Muscle of back (tissue), 13 donors: ENCODE measurements at places on chromosomes 1 and 21.

DNA sequence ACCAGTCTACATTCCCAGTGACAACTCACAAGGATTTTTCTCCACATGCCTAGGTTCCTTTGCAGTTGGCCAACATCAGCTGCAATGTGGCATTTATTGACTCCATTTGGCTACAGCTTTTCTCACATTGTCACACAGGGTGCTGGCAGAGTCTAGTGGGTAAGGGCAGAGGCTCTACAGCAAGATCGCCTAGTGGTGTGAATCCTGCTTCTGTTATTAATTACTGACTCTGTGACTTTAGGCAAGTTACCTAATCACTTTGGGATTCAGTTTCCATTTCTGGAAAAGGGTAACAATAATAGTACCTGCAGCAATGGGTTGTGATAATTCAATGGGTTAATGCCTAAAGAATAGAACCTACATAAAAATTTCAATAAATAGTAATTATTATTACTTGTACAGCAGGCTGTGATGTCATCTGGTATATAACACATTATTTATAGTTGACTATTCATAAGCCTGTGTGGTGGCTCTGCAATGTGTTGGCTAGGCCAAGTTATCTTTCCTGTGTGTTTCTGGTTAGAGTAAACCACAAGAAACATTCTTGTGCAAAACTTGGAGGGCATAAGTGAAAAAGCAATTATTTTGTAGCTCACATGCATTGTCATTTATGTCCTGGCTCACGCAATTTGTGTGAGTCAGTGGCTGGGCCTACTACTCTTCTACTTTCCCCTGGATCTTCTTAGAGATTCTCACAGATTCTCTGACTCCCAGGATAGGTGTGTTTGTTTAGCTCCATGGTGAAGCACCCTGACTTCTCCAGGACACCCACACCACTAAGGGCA lies 59.5 kb downstream of the PTGS2 start:
- peak; percentile 10 for DNase-seq

- DNase-seq: no peak
These were observed 36.0 kb upstream of the LRRN2 start for GRCh38 chr1:204721373-204722055.

DNA sequence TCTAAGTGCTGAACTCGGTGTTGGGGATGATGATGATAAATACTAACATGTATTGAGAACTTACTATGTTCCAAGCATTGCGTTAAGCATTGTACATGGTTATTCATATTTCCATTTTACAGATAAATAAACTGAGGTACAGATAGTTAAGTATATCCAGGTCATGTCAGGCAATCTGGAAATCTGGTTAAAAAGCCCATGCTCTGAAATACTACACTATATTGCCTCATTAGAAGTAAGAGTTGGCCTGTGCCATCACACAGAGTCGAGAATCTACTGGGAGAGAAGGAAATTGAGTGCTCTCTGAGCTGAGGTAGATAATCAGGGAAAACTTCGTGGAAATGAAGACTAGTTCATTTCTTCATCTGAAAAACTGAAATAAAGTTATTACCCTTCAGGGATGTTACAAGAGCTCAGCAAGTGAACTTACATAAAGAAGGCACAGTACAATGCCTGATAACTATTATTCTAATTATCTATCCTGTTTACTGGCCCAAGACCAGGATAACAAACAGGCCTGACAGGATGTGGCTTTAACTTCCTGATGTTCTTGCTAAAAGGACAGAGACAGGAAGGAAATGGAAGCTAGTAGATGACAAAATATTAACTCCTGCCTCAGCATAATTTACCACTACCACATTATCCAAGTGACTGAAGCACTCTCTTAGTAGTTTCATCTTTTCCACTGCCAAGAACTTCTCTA lies 85.6 kb downstream of the EPS15 start:
- no peak for DNase-seq

DNA sequence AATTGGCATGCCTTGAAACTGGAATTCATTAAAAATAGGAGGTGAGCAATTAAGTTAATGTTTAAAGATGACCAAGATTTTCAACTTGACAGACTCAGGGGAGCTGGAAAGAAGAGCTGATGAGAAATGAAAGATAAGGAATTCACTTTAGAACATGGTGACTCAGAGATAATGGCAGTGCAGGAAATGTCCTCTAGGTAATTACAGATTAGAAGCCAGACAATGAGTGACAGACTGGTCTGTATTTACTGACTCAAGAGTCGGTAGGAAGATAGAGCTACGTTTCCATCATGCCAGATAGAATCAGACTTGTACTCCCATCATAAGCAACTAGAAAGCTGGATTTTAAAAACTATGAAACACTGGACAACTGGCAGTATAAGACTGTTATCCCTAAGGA lies 151.6 kb downstream of the AJAP1 start:
- no peak for DNase-seq

- peak; percentile 80 for DNase-seq
These were observed 65.8 kb downstream of the SIK1 start for GRCh38 chr21:43361127-43361492.

- DNase-seq: no peak
These were observed 56.6 kb downstream of the PCNX2 start for GRCh38 chr1:233238884-233239431.

DNA sequence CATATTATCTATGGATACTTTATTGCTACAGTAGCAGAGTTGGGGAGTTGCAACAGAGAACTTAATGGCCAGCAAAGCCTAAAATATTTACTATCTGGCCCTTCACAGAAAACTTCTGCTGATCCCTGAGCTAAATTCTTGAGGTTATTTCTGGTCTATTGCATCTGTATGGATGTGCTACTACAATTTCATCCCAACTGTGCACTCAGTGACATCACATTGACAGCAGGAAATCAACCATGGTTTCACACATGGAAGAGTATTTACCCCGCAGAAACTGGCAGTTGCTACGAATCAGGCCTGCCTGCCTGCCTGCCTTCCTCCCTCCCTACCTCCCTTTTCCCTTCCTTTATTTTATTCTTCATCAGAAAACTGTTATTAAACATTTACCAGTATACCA lies 12.1 kb downstream of the CLCA2 start:
- no peak for DNase-seq

DNA sequence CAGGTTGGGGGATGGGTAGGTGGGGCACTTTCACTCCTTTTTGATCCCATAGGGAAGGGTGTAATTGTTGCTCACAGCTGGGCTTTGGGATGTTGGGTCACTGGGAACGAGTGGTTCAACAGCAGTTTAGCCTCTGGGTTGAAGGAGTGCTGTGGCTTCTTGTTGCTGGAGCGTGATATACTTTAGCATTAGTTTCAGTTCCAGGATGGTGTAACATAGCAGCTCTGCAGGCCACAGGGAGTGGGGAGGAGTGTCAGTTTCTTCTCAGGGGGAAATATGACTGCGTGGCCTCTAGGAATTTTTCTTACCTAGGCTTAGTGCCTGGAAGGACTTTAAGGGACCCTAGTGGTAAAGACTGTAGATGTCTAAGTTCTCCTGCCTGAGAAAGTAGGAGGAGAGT lies 1105.3 kb upstream of the TMPRSS15 start:
- DNase-seq: no peak

GRCh38 chr1:44500181-44501046 lies 95.4 kb downstream of the RNF220 start:
- peak; percentile 35 for DNase-seq

DNA sequence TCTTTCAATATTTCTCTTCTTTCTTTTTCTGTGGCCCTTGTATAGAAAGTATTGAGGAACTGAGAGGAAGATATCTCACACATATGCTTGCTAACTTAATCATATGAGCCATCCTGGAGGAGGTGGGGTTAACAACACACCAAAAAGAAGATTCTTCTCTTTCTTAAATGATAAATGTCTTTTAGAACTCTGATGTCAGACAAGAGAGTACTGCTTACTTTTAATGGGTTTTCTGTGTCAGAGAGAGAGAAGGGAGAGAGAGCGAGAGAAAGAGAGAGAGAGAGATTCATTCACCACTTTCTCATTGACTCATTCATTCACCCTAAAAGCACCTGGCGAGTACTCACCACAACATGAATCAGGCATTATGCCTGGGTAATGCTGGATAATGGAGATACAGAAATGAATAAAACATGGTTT lies 250.3 kb upstream of the SGIP1 start:
- DNase-seq: no peak

DNA sequence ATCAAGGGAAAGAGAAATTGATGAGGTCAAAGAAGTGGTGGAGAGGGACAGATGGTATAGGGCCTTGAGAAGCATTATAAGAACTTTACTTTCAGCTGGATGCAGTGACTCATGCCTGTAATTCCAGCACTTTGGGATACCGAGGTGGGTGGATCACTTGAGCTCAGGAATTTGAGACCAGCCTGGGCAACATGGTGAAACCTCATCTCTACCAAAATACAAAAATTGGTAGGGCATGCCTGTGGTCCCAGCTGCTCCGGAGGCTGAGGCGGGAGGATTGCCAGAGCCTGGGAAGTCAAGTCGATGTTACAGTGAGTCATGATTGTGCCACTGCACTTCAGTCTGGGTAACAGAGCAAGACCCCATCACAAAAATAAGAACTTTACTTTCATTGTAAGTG lies 5.7 kb downstream of the TMEM50A start:
- DNase-seq: peak; percentile 72

- DNase-seq: no peak
These were observed 105.8 kb downstream of the MRPL39 start for GRCh38 chr21:25501462-25501861.

GRCh38 chr1:232992227-232992626 lies 41.8 kb downstream of the NTPCR start:
- DNase-seq: no peak

DNA sequence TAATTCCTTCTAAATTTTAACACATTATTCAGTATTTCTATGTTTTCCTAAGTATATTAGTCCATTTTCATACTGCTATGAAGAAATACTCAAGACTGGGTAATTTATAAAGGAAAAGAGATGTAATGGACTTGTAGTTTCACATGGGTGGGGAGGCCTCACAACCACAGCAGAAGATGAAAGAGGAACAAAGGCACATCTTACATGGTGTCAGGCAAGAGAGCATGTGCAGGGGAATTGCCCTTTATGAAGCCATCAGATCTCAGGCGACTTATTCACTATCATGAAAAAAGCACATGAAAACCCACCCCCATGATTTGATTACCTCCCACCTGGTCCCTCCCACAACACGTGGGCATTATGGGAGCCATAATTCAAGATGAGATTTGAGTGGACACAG lies 15.6 kb downstream of the GBP5 start:
- no peak for DNase-seq

DNA sequence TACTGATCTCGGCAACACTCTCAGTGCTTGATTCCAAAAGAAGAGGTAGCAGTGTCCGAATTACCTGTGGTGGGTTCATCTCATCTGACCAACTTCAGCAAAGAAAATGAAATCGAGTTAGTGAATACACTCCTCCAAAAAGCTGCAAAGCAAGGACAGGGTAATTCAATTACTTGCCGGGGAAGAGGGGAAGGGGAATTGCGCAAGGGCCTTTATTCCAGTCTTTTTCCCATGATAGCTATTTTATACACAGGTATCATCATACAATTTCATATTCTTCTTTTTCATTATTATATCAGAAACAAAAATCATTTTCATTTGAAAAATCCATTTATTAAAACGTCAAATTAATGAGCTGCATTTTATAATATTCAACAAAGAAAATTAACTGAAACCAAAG lies 42.9 kb downstream of the UBR4 start:
- DNase-seq: no peak

GRCh38 chr1:49293016-49293415 lies 516.3 kb upstream of the BEND5 start:
- DNase-seq: no peak

- no peak for DNase-seq
These were observed 2.3 kb downstream of the HMGCS2 start for GRCh38 chr1:119766374-119766794.

DNA sequence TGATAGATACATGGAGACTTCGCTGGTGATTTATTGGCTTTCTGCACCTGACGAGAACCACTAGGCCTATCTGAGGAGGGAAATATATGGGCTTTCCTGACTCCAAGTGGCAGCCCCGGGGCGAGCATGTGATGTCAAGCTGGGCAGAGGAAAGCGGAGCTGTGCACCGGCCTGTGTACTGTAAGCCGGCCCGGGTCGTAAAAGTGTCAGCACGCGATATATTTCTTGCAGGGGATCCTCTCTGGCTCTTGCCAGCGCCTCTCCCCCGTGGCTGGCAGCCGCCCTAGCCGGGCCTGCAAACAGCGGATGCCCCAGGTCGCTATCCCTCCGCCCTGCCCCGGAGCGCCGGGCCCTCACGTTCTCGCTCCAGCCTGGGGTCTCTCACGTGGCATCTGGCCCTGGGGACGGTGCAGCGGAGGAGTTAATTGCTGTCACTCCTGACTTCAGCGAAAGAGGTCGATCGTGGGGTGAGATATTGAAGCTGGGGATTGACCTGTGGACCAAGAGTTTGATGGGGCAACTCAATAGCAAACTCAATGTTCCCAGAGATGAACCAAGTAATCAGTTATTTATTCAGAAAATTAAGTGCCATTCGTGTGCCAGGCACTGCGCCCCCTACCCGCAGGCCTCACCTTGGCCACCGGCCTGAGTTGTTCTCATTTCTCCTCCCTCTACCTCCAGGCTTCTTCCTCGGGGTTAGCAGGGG lies 41.0 kb upstream of the HAO2 start:
- DNase-seq: peak; percentile 36

- DNase-seq: peak; percentile 37
These were observed 147.1 kb downstream of the SLC45A1 start for GRCh38 chr1:8465013-8465412.
